T-helper 17 cell (primary cell): ENCODE measurements at places on chromosomes 2 and 18.

- DNase-seq, result no peak
Observed at GRCh38 chr18:49443837-49444236, 16.6 kb downstream of the DYM start.

DNA sequence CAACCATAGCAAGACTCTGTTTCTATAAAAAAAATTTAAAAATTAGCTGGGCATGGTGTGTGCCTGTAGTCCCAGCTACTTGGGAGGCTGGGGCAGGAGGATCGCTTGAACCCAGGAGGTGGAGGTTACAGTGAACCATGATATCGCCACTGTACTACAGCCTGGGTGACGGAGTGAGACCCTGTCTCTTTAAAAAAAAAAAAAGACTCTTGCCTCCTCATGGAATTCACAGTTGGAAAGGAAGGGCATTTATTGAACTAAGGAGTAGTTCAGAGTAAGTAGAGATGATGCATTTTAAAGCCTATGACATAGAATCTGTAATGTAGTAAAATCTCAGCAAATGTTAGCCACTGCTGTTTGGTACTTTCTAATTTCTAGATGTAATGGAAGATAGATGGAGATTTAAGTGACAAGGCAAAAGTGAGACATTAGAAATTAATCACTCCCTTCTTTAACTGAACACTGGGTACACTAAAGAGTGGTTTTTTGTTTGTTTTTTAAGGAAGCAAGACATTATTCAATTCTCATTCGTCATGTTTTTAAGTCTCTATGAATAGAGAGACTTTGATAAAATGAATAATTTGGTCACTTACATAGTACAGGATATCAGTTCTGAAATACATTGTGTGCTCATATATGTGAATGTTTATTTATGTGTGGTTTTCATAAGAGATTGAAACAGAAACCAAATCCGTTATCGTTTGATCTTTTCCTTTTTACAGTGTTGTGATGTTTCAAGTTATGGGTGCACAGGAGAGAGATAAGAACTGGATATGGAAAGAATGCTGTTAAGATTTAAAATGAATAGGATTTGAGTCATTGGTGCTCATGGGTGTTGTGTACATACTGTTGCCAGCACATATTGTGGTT is 186.1 kb upstream of the STON1 start:
- DNase-seq, result no peak

DNA sequence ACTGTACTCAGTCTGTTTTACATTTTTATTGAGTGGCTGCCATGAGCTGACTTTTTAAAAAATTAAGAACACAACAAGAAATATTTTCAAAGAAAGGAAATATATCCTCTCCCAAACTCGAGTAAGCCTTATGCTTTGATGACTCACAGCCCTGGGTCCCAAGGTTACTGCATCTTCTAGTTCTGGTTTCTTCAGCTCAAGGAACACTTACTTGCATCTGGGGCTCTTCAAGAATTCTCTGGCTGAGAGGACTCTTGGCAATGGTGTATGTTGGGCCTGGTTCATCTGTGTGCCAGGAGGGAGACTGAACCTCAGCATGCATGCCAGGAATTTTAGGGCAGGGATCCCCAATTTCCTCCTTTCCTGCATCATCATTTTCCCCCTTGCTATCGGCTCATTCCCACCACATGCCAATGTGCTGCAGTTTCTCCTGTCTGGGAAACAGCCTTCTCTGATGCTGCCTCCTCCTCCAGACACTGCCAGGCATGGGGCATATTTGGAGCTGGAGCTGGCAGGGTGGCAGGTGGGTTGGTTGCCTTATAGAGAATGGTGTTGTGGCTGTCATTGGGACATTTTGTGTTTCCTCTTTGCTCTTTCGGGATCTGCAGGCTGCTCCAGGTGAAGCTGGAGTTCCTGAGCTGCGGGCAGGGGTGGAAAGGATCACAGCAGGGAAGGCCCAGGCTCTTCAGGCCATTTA is 192.2 kb upstream of the HS6ST1 start:
- no peak for DNase-seq

DNA sequence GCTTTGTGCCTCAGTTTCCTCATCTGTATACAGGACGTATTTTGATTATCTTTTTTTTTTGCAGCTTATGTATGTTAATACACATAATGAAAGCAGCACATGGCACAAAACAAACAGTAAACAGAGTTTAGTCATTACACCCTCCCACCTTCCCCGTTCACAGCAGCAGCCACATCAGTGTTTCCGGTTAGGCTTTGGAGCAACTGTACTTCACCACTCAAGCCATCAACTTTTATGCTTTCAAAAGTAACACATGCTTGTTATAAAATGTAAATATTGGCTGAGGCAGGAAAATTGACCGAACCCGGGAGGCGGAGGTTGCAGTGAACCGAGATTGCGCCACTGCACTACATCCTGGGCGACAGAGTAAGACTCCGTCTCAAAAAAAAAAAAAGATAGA is 117.3 kb downstream of the MTCL1 start:
- no peak for DNase-seq

DNA sequence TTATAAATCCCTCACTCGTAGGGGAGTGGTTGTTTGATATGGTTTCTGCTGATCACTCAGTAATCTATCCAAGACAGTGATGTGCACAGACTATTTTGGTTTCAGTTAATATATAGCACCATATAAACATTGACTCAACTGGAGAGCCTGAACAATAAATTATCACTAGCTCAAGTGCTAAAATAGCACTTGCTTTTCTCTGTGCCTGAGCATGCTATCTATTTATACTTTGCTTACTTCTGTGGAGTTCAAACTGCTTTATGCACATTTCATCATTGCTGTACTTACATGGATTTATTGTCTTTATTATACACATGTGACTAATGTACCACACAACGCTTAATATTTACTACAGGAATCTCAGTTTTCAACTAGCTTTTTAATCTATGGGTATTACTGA is 133.6 kb downstream of the BCL2 start:
- no peak for DNase-seq
